Natural killer cell (primary cell): ENCODE measurements at places on chromosomes 12 and 14.

GRCh38 chr14:102668291-102668873 is 75.9 kb downstream of the RCOR1 start:
- no peak for DNase-seq

GRCh38 chr12:6950811-6951540 is at the start of gene PTPN6:
PTPN6 (plus strand) TSS chr12:6951356; CDS start chr12:6951513, 157 bp downstream.
- DNase-seq = no peak

- no peak for DNase-seq
Measured at GRCh38 chr12:107310621-107311020, 217.3 kb upstream of the CRY1 start.

DNA sequence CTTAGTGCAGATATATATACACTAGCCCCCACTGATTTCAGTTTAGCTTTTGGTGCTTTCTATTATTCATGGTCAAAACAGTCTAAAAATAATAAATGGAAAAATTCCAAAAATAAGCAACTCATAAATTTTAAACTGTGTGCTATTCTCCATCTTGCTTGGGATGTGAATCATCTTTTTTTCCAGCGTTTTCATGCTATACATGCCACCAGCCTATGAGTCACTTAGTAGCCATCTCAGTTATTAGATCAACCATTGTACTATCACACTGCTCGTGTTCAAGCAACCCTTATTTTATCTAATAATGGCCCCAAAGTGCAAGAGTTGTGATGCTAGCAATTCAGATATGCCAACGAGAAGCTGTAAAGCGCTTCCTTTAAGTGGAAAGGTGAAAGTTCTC is 73.9 kb upstream of the KRR1 start:
- no peak for DNase-seq

DNA sequence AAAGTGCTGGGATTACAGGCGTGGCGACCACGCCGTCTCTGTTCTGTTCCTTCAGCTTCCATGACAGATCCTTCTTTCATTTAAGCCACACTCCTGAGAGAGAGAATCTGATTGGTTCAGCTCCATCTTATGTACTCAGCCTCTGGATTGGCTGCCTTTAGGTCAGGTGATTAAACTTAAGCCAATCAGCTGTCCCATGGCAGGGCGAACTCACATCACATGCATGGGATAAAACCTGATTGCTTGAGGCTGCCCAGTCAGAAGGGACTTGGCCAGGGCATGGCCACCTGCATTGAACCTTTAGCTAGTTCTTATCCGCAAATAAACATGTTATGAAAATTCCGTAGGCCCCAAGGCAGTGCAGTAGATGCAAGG is 274.2 kb downstream of the SUDS3 start:
- no peak for DNase-seq

DNA sequence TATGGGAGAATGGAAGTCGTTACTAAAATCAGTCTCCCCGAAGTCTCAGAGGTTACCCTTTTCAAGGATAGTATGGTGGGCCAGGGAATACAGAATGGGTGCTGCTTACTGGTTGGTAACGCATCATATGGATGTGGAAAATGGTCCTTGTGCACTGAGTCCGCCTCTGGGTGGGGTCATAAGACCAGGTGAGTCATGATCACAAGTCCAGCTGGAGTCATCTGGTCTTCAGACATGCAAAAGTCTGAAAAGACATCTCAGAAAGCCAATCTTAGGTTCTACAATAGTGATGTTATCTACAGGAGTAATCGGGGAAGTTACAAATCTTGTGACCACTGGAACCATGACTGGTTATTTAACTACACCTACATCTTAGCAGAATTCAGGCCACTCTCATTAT is 71.9 kb upstream of the TCL1B start:
- no peak for DNase-seq

DNA sequence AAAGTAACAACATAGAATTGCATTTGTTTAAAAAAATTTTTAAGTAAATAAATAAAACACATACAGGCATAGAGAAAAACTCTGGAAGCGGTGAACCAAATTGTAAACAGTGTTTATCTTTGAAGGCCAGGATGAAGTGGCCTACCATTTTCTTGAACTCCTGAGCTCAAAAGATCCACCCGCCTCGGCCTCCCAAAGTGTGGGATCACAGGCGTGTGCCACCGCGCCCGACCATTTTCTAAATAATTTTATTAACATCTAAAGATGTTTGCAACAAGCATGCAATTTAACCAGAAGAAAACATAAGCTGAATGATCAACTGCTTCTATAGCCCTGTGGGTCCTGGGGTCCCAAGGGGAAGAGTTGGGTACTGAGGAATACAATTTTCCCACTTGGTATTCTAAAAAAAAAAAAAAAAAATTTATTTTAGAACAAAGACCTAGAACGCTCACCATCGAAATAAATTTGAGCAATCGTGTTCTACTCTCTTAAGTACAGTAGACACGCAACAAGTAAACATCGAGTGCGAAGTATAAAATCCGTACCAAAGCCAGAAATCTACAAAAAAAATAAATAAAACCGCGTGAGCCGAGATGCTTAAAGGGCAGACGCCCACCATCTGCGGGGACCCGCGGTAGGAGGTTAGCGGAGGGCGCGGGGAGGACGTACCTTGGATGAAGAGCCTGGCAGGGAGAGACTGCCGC is 484 bp downstream of the MIS18BP1 start:
- DNase-seq = peak; percentile 36

- no peak for DNase-seq
Measured at GRCh38 chr12:30416631-30417030, 279.0 kb downstream of the IPO8 start.

GRCh38 chr12:99985129-99985570 is 414 bp upstream of the ANKS1B start:
- no peak for DNase-seq

GRCh38 chr14:21749306-21749868 is 75.8 kb upstream of the OR4E1 start:
- DNase-seq = no peak

DNA sequence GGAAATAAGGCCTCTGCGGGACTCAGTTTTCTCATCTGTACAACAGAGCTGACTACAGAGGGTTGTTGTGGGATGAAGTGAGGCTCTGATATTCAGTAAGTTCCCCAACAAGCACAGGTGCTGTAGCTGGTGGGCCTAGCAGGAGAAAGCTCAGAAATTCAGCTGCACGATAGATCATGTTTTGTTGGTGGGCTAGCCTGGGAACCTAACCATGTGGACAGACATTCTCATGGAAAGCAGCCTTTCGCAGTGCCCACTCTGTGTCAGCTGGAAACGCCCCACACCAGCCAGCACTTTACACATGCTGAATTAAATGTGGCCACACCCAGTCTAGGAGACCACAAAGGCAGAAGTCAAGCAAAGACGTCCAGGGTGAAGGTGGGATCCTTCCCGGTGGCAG is 16.1 kb downstream of the PITPNM2 start:
- DNase-seq = no peak

DNA sequence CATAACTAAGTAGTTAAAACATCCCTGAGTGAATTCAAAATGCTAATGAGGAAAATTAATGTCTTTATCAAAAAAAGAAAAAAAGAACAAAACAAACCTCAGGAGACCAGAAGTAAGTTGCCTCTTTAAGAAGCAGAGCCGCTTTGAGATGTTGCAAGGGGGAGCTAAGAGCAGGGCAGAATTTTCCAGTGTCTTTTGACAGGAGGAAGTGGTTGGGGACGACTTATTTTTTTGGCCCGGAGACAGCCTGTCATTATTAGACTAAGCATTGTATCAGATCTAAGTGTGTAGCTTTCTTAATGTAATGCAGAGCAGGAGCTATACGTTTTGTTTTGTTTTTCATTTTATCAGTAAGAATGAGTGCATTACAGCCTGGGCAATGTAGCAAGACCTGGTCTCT is 206.6 kb downstream of the CACNA1C start:
- DNase-seq = no peak
